WTC11 (cell line): ENCODE measurements at places on chromosomes 1 and 21. TPM values are rescaled to one million over a fixed set of nuclear protein-coding genes. Genes with fewer than 3 reads are reported as not detected.
A peak's percentile ranks its signal among the peaks of the same experiment; 100 is the strongest.

GRCh38 chr1:212471891-212472675 lies 39.4 kb downstream of the NENF start:
- H3K4me3 ChIP-seq: no peak overlapping the region
- H3K27ac ChIP-seq: no peak overlapping the region
- DNase-seq: no peak

S100A9 gene
- total RNA-seq: 0.33 to 0.37 TPM in 2 of 3 replicates, not detected in the other

PPIAL4G gene
- total RNA-seq: not detected in 3 replicates

SMG5 gene
- 87.7 to 109 TPM (median 91.1 TPM) in 3 replicates for total RNA-seq

TRIM45 gene
- total RNA-seq: 11.8 to 17.7 TPM (median 15.7 TPM) in 3 replicates

DNA sequence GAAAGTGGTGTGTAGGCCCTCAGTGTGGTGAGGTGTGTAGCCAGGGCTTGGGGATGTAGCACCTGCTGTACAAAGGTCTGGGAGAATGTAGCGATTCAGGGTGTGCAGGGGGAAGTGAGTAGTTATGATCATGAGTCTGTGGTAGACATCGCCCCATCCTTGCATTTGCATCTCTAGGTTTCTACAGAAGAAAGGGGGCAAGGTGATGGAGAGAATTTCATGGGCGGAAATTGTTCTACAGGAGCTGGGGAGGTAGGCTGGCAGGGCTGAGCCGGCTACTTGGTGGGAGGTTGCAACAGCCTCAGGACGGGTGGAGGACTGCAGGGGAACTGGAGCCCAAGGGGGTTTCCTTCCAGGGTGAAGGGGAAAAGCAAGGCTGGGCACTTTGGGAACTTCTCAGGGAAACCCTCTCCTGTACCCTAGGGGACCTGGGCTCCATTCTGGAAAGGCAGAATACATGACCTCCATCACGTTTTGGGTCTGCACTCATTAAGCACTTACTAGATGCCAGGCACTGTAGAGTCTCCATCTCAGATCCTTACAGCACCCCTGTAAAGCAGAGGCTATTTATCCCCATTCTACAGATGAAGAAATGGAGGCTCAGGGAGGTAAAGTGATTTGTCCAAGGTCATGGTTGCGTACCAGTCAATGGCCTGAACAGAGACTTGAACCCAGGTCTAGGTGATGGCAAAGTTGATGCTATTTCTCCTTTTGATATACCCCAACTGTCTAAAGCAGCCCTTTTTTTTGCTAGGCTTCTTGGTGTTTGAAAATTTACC lies 14.5 kb upstream of the TNFRSF1B start:
- H3K36me3 ChIP-seq: no peaks in the 10 kb centered on the region
- no peak overlapping the region for H3K4me3 ChIP-seq
- no peak overlapping the region for H3K27ac ChIP-seq
- peaks cover 16% of the 10 kb centered on the region for H3K27me3 ChIP-seq
- 0 out of 2 replicates have a peak, but pooled peaks cover under 1% of the 10 kb centered on the region for H3K4me1 ChIP-seq
- no peak for DNase-seq

DNA sequence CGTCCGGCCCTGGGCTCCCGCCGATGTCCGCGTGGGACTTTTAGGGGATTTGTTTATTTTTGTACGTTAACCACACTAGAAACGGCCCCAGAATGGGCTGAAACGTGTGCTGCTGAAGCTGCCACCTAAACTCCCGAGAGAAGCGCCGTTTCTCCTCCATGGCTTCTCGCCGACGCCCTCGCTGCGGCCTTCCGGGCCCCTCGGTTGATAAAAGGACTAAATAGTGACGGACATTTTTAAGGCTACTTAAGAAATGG lies 678 bp upstream of the PTTG1IP start:
- H3K4me3 ChIP-seq: peak overlapping the region; percentile 82
- no peak for DNase-seq
- peaks cover 43% of the 10 kb centered on the region for H3K4me1 ChIP-seq
- H3K36me3 ChIP-seq: no peaks in the 10 kb centered on the region
- H3K27ac ChIP-seq: no peak overlapping the region

HNRNPCL2 gene
- total RNA-seq: not detected in 3 replicates

GRCh38 chr1:14672005-14672404 lies 73.5 kb downstream of the KAZN start:
- H3K27ac ChIP-seq: peak overlapping the region; percentile 65
- H3K36me3 ChIP-seq: peaks cover 13% of the 10 kb centered on the region
- no peak for DNase-seq
- H3K4me1 ChIP-seq: peaks cover 35% of the 10 kb centered on the region
- H3K4me3 ChIP-seq: no peak overlapping the region
- no peaks in the 10 kb centered on the region for H3K27me3 ChIP-seq

DNA sequence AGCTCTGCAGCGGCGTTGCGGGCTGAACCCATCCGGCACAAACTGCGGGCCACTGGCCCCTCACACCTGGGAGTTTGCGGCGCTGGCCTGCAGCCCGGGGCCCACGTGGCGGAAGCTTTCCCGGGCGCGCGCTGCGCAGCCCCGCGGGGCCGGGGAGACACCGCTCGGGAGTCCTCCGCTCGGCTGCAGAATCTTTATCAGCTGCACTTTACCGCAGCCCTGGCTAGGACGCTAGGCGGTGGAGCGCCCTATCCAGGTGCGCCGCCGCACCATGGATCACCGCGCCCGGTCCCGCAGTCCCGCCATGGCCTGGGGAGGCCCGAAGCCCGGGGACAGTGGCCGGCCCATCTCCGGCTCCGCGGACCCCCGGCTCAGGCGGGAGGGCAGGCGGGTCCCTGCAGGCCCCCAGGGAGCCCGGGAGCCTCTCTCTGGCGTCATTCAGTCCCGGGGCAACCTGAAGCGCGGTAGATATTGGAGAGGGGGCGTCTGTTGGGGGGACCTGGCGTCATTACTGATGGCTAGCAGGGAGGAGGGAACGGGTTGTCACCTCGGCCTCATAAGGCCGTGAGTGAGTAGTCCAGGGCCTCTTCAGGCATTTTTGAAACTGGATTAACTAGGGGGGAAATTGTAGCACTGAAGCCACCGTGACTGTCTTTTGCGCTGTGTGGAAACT lies 5.7 kb upstream of the OLIG2 start:
- peak overlapping the region; percentile 60 for H3K4me3 ChIP-seq
- peaks cover 100% of the 10 kb centered on the region for H3K27me3 ChIP-seq
- peaks cover 41% of the 10 kb centered on the region for H3K4me1 ChIP-seq
- H3K36me3 ChIP-seq: no peaks in the 10 kb centered on the region

DNA sequence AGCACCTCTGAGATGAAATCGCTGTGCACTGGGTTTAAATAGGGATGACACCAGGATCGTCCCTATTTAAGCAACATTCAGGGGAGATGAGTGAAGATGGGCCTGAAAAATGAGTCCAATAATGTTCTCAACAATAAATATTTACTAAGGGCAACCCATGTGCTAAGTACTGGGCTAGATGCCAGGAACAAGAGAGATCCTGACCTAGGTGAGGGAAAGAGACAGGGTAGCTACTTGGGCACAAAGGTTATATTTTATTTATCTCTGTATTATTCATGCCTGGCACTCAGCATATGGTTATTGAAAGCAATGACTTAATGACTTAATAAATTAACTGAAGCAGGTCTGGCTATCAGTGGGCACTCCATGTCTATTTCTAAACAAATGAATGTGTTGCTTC lies 27.4 kb upstream of the AVPR1B start:
- no peak overlapping the region for H3K27ac ChIP-seq
- H3K4me1 ChIP-seq: peaks cover 6% of the 10 kb centered on the region
- no peaks in the 10 kb centered on the region for H3K36me3 ChIP-seq
- peaks cover 4% of the 10 kb centered on the region; the same call in 1 of the 2 replicates for H3K27me3 ChIP-seq
- no peak for DNase-seq

MSH4 gene
- 0.27 to 0.33 TPM (median 0.30 TPM) in 3 replicates for total RNA-seq

DNA sequence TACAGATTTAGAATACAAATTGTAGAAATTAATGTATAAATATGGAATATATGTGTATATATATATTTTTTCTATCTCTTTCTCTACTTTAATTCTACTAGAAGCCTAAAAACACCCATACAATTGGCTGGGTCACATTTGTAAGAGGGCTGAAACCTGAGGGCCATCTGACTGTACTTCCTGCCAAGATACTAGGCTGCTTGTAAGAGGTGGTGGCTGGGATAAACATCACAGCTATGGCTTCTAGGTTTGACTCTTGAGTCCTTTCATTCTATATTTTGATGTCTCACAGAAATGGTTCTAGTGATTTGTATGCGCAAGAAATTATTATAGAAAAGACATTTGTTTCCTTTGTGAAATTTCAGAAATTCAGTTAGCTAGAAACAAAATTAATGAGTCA lies 1155.2 kb upstream of the B3GALT2 start:
- no peaks in the 10 kb centered on the region for H3K4me1 ChIP-seq
- H3K27ac ChIP-seq: no peak overlapping the region
- no peaks in the 10 kb centered on the region for H3K36me3 ChIP-seq
- no peaks in the 10 kb centered on the region for H3K27me3 ChIP-seq

BTF3L4 gene
- 74.7 to 89.4 TPM (median 79.0 TPM) in 3 replicates for total RNA-seq

GRCh38 chr1:147177611-147178380 lies 5.5 kb upstream of the PRKAB2 start:
- no peak overlapping the region for H3K4me3 ChIP-seq
- peaks cover 19% of the 10 kb centered on the region for H3K4me1 ChIP-seq
- peaks cover 7% of the 10 kb centered on the region for H3K27me3 ChIP-seq

GRCh38 chr1:5477716-5478115 lies 514.5 kb downstream of the NPHP4 start:
- H3K36me3 ChIP-seq: peaks cover 66% of the 10 kb centered on the region
- no peak for DNase-seq
- H3K4me1 ChIP-seq: no peaks in the 10 kb centered on the region
- no peak overlapping the region for H3K4me3 ChIP-seq
- peaks cover 15% of the 10 kb centered on the region for H3K27me3 ChIP-seq

WNT3A gene
- total RNA-seq: 0.16 to 0.34 TPM (median 0.17 TPM) in 3 replicates

DNA sequence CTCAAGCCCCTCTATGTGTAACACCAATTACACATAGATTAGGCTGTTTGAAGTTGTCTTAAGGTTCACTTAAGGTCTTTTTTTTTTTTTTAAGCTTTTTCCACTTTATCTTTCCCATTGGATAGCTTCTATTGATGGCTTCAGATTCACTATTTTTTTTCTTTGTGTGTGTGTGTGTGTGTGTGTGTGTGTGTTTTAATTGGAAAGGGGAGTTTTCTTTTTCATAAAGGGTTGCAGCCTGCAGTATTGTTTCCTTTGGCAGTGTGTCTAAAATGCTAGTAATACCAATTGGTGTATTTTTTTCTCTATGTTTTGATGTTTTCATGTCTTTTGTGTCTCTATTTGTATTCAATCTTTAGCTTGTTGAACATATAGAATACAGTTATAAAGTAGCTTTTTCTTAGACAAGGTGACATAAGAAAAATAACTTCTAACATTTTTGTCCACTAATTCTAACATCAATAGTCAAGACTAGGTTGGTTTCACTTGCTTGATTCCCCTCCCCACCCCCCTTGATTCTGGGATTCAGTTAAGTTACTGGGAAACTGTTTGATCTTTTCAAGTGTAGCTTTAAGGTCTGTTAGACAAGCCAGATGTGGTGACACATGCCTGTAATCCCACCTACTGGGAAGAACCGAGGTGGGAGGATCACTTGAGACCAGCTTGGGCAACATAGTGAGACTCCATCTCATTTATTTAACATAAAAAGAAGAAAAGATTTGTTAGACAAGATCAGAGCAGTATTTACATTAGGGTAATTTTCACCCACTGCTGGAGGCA lies 21.4 kb downstream of the PRRC2C start:
- H3K4me1 ChIP-seq: peaks cover 75% of the 10 kb centered on the region
- DNase-seq: no peak
- H3K4me3 ChIP-seq: no peak overlapping the region

- H3K36me3 ChIP-seq: no peaks in the 10 kb centered on the region
- no peaks in the 10 kb centered on the region; the same call in none of the 2 replicates for H3K27me3 ChIP-seq
- no peak overlapping the region for H3K27ac ChIP-seq
These were observed 26.8 kb downstream of the SLC1A7 start for GRCh38 chr1:53115403-53116306.

- peak overlapping the region; percentile 34; the same call in 1 of the 2 replicates for H3K27ac ChIP-seq
- no peaks in the 10 kb centered on the region for H3K4me1 ChIP-seq
- DNase-seq: no peak
- H3K4me3 ChIP-seq: no peak overlapping the region
These were observed 33.2 kb upstream of the EPHA8 start for GRCh38 chr1:22529901-22530621.

FBXO44 gene
- 34.9 to 45.6 TPM (median 40.6 TPM) in 3 replicates for total RNA-seq

DNA sequence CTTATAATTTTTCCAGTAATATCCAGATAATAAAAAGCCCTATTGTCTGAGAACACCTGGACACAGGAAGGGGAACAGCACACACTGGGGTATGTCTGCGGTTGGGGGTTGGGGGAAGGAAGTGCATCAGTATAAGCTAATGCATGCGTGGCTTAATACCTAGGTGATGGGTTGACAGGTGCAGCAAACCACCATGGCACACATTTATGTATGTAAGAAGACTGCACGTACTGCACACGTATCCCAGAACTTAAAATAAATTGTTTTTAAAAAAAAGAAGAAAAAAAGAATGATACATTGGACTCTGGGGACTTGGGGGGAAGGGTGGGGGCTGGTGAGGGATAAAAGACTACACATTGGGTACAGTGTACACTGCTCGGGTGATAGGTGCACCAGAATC lies 144.9 kb upstream of the C1orf174 start:
- H3K4me1 ChIP-seq: no peaks in the 10 kb centered on the region
- no peak overlapping the region for H3K4me3 ChIP-seq
- H3K27me3 ChIP-seq: peaks cover 11% of the 10 kb centered on the region
- no peak for DNase-seq
- H3K36me3 ChIP-seq: peaks cover 51% of the 10 kb centered on the region

PCAT6 gene
- total RNA-seq: 11.2 to 13.2 TPM (median 11.7 TPM) in 3 replicates
